ENCODE measurements at places on chromosomes 11 and 22.

DNA sequence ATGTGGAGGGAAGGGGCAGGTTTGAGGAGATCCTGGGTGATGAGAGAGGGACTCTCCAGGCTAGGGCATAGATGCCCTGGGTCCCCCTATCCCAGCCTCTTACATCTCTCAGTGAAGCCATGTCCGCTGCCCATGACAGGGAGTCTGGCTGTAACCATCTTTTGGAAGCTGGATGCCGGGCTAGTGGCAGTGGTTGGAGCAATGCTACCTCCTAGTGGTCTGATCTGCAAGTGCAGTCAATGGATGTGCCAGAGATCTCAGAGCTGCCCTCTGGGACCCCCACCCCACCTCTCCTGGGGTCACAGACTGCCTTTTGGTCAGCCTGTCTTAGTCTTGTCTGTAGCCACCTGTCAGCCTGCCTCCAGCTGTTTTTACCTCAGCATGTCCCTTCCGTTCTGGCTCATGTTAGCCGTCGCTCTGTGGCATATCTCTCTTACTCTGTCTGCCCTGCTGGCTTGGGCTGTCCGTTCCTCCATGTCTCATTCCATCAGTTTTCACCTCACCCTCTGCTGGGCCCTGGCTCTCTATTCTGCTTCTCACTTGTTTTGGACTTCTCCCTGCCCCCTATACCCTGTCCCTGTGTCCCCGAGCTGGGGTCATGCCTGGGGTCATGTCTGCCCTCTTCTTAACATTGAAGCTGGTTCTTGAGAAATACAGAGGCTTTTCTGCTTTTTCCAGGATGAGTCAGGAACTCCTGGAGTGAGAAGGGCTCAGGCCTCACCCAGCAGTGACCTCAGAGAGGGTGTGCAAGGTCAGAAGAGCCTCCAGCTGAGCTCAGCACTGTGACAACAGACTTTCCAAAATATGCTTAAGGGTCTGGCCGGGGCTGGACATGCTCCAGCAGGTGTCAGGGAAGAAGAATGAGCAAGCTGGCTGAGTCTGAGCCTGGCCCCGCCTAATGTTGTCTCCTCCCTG is 52.0 kb upstream of the THY1 start:
- DNase-seq: peak; percentile 58

GRCh38 chr11:47372422-47372821 is 5.9 kb downstream of the SPI1 start:
- no peak for DNase-seq

DNA sequence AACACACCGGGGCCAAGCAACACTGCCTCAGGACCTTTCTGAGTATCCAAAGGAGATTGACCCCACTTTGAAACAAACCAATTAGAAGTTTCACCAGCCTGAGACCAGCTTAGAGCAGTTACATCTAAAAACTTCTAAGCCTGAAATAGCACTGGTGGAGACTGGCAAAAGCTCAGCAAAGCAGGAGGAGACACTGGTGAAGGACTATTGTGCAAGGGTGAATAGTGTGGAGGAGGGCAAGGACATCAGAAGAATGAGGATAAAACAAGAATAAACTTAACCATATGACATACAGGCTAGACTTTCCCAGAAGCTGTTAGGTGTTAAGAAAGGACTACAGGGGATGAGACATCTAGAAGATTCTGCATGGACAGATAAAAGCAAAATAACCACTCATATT is 152.4 kb downstream of the FCHSD2 start:
- no peak for DNase-seq

DNA sequence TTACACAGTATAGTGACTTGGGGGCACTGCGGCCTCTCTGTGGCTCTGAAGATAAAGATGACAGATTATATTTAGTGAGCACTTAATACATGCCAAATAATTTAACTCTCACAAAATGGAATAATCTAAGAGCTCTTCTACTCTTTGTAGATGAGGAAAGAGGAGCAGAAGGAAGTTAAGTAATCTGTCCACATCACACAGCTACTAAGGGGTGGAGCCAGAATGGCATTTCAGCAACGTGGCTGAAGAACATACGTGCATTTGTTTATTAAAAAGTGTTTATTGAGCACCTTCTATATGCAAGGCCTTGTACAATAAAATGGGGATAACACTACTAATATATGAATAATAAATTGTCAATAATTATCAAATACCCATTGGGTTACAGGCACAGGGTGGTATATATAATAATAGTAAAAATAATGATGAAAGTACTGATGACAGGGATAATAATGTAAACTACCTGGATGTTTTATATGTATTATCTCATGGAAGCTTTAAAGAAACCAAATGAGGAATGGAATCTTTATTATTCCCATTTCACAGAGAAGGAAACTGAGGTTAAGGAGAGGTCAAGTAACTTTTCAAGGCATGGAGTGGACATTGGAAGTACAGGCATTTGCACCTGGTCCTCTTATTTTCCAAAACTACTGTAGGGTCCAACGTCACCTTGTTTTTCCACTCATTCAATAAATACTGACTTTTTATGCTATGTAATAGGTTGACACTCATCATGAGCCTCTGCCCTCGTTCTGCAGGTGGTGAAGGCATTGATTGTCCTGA is 38.0 kb upstream of the IL17RA start:
- DNase-seq: no peak

DNA sequence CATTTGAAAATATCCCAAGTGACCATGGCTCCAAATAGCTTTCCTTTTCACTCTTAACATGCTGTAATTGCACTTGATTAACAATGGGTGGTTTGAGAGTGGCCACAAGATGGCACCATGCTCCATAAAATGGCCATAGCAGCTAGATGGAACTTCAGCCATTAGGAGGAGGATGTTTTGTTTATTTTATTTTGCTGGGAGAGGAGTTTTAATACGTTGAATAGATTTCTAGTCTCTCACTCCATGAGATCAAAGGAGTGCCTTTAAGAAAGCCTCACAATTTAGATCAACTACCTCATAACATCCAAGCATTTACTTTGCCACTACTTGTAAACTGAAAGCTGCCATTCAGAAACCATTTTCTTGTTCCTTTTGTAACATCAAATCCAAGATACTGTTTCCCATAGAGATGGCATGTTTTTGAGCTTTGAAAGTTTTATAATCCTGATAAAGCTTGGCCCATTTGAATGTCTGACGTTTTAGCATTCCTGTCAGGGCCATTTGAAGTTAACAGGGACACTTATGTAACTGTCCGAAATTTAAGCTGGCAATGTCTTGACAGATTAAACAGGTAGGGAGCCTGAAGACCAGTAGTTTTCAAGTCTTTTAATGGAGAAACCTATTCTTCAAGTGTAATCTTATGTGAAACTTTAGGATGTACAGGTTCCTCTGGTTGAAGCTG is 4.7 kb downstream of the FEN1 start:
- DNase-seq: peak; percentile 74

DNA sequence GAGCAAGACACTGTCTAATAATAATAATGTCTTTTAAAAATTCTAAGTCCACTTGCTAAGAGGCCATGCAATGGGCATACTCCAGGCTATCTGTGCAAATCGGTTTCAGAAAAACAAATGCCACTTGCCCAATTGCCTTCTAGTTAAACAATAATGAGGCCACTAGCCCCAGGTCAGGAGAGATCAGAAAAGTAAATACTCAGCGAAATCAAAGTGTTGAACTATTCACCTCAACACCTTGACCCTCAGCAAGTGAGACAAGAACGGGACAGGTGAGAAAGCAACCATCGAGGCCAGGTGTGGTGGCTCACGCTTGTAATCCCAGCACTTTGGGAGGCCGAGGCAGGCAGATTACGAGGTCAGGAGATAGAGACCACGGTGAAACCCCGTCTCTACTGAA is 72.3 kb upstream of the SYN3 start:
- no peak for DNase-seq

GRCh38 chr22:23068832-23069385 is 1.4 kb upstream of the GNAZ start:
- no peak for DNase-seq
